ENCODE measurements at places on chromosomes 5 and 9.

DNA sequence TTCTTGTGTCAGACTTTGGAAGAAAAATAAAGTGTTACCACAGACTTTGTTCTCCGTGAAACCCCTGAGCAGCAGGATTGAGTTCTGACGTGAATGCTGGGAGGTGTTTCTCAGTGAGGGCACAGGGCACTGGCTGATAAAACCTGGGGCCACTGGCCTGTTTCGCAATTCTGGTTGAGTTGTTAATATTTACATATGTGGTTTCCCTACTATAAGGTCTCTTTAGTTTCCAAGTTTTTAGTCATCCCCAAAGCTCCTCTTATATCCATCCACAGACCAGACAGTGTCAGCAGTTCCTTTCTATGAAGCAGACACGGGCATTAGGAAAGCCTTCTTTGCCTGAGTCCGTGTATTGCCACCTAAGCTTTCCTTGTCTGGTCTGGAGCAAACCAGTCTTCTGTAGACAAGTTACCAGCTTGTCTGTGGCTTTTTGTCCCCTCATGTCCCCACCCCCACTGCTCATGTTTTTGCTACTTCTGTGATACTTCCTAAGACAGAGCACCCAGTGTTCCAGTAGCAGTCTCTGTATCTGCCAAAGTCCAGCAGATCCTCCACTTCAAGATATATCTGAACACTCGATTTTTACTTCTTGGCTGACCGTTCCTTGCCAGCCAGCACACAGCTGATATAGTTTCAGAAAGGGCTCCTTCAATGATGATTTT lies 42.0 kb downstream of the ACO1 start:
- peak; percentile 99 for DNase-seq

DNA sequence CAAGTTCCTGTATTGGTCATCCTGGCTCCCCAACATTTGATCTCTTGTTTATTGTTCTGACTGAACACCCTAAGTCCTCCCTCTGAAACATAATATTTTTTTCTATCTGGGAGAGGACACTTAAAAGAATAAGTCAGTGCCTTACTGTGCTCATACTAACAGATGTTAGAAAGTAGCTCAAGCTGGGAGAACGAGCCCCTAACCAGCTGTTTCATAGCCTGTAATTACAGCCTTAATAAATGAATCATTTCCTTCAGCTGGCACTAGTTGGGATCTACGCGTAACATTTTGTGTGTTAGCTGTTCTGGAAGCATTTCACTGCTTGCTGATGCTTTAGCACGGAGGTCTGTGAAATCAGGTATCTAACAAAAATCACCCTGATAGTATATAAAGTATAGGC lies 345.9 kb upstream of the RIOK2 start:
- DNase-seq = peak; percentile 45

GRCh38 chr9:9791611-9792010 lies 821.2 kb downstream of the PTPRD start:
- peak; percentile 6 for DNase-seq

- DNase-seq = no peak
These were observed 13.7 kb downstream of the NUDT2 start for GRCh38 chr9:34343090-34343489.

GRCh38 chr9:133207021-133207531 lies 2.0 kb downstream of the OBP2B start:
- DNase-seq = no peak

GRCh38 chr9:2771087-2771486 lies 53.8 kb downstream of the KCNV2 start:
- DNase-seq = no peak

- DNase-seq = no peak
These were observed 16.7 kb downstream of the GALNT10 start for GRCh38 chr5:154207204-154207603.

DNA sequence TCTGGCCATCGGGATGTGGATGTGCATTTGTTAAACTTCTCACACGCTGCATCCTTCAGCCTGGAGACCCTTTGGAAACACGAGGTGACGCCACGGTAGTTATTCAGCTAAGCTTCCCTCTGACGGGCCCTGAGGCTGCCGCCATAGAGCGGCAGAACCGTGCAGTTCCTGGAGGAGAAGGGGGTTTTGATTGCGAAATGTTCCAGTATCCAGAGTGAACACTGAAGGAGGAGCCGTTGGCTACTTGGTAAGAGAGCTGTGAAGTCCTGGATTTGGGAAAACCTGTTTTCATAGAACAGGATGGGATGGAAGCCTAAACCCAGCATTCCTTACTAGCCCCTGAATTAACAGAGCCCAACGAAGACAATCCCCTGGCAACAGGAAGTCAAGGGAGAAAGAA lies 23.0 kb upstream of the EXOC3 start:
- DNase-seq = no peak

DNA sequence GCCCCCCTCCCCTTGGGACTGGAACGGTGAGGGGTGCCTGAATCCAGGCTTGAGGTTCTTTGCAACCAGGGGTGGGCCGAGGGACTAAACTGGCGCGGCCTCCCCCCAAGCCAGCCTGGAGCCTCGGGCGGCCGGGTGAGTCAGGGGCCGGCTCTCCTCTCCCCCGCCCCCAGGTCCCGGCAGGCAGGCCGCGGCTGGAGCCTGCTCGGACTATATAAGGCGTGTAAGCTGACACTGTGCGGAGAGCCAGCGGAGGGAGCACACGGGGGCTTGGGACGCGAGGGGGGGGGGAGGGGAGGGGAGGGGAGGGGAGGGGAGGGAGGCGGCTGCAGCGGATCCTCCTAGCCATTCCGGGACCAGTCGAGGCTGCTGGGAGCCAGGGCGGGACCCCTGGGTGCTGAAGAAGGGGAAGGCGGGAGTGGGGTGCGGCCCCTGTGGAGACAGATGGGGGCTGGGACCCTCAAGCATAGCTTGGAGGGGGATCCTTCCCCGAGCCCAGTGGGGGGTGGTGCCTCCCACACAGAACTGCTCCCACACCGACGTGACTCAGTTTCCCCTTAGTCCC lies 595 bp downstream of the PDLIM7 start:
- peak; percentile 96 for DNase-seq

- peak; percentile 99 for DNase-seq
These were observed 4.5 kb upstream of the KLF9 start for GRCh38 chr9:70418822-70419555.

- DNase-seq = no peak
These were observed 257.4 kb downstream of the TRIM36 start for GRCh38 chr5:114912189-114912920.

DNA sequence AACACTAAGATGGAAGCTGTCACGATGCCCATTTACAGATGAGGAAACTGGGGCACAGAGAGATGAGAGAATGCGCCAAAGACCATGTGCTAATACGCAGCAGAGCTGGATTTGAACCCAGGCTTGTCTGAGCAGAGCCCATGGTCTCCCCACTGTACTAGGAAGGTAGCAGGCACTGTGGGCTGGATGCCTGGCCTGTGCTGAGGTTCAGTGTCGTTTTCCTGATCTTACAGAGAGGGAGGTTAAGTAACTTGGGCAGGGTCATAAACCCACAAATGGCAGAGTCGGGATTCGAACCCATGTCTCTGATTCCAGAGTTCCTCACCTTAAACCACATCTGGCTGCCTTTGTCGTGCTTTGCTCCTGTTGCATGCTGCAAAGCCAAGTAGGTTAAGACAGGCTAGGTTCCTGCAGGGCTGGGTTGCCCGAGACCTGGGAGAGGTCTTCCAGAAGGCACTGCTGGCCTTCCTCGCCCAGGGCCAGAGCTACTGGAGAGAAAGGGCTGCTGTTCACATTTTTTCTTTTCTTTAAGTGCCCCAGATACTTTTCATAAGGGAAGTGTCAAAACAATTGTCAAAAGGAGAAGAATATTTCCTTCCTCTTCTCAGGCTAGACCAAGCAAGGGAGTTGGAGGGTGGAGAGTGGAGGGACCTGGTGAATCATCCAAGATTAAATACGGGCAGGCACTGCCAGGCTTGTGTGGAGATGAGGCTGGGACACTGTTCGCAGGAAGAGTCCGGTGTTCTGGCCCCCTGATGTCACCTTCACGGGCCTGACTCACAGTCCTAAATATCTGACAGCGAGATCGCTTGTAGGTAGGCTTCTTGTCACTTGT lies 3.2 kb downstream of the NEK6 start:
- DNase-seq = peak; percentile 76

- no peak for DNase-seq
These were observed 337.3 kb downstream of the DTWD2 start for GRCh38 chr5:118651002-118651401.

GRCh38 chr5:1036504-1037122 lies 28.0 kb downstream of the NKD2 start:
- DNase-seq = no peak

DNA sequence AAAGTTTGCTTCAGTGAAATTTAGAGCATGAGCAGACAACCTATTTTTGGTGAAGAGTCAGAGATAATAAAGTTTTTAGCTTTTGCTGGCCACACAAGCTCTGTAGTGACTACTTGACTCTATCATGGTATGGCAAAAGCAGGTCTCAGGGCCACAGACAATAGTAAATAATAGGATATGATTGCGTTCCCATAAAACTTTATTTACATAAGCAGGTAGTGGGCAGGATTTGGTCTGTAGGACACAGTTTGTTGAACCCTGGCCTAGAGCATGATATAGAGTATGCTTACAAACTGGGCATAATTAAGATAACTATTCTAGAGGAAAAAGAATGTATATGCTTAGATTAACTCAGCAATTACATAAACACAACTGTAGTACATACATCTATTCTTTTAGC lies 30.1 kb downstream of the ITGA1 start:
- no peak for DNase-seq

DNA sequence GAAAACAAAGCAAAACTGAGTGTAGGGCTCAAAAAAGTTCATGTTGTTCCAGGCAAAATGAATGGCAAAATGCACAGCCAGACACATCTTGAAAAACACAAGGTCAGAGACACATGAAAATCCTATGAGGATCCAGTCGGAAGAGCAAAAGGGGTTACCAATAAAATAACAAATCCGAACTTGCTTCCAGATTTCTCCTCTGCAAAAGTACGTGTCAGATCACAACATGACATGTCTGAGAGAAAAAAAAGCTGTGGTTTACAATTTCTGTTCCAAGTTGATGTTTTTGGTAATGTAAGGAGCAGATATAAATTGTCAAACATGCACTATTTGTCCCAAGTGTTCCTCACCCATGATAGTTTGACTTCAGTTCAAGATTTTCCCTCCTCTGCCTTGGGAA lies 15.9 kb upstream of the ADAMTS16 start:
- no peak for DNase-seq

DNA sequence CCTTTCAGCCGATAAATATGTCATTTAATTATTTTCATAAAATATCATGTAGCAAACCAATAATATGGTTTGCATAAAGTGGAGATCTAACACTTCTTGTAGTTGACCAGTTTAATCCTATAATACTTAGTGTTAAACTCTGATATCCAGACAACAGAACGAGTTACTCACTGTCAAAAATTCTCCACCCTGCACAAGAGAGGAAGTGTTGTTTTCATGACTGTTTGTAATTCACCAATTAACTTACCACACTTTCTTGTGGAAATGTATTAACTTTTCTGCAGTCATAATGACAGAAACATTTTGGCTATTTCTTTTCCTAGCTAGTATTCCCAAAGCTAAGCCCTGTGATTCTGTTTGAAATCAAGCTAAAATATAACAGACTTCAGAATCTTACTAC lies 555.3 kb upstream of the FTMT start:
- DNase-seq = no peak

- peak; percentile 38 for DNase-seq
These were observed 22.5 kb downstream of the MUSK start for GRCh38 chr9:110691002-110691549.

GRCh38 chr5:60841361-60841760 lies 2.7 kb downstream of the ELOVL7 start:
- DNase-seq = no peak

DNA sequence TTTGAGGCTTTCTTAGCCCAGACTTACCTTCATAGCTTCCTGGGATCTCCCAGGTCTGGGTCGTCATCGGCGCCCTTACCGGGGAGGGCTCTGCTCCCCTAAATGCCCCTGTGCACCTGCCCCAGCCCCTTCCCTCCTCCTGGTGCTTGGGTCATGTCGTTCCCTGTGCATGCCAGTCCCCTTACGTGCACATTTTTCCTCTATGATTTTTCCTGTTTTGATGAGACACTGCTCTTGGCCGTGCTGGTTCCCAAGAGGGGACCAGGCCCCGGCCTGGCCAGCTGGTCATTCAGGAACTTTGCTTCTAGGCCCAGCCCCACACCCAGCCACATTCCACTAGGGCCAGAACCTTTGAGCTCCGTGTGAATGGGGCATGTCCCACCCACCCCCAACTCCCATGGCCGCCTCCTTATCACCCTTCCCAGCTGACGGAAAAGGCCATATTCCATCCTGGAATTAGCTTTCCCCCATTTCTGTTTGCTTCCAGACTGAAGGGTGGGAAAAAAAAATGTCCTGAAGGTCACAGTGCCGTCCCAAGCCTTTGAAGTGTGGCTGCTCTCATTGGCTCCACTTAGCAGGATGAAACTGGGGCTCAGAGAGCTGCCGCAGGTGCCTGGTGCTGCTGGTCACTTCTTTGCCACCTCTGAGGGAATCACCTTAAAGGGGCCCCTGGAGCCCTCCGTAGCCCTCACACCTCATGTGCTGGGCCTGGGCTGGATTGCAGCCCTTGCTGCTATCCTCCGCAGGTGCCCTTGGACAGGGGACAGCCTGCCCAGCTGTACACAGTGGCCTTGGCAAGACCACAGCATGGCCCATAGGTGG lies 25.1 kb downstream of the ERGIC1 start:
- peak; percentile 76 for DNase-seq

GRCh38 chr9:18185196-18185595 lies 288.8 kb upstream of the ADAMTSL1 start:
- DNase-seq = no peak

- DNase-seq = no peak
These were observed 323.5 kb upstream of the PTGER4 start for GRCh38 chr5:40356248-40356647.

GRCh38 chr5:162160401-162160800 lies 92.8 kb downstream of the GABRG2 start:
- DNase-seq = no peak

- peak; percentile 63 for DNase-seq
These were observed 8.3 kb upstream of the ADRA1B start for GRCh38 chr5:159907689-159908590.

DNA sequence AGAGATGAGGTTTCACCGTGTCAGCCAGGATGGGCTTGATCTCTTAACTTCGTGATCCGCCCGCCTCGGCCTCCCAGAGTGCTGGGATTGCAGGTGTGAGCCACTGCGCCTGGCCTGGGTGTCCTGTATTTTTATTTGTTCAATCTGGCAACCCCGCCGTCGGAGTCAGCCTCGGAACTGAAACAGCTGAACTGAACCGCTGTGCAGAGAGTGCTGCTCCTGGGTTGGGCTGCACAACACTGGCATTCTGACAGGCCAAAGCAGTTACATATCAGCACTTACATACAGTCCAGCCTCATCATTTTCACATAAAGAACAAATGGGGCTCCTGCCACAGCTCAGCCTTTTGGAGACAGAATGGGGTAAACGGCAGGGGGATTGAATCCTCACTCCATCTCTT lies 185.6 kb downstream of the C9orf50 start:
- no peak for DNase-seq

All from iris pigment epithelial cell (primary cell).